ENCODE measurements at places on chromosomes 11 and 22.

- peak; percentile 33 for DNase-seq
Measured at GRCh38 chr22:40024201-40025061, 29.7 kb downstream of the FAM83F start.

- DNase-seq = no peak
Measured at GRCh38 chr11:68569357-68569756, 108.8 kb downstream of the PPP6R3 start.

GRCh38 chr11:30342736-30343166 lies 19.8 kb downstream of the ARL14EP start:
- no peak for DNase-seq

GRCh38 chr22:30603801-30604200 lies 3.2 kb upstream of the TCN2 start:
- no peak for DNase-seq

GRCh38 chr22:39994041-39994565 lies 651 bp upstream of the FAM83F start:
- peak; percentile 15 for DNase-seq

- no peak for DNase-seq
Measured at GRCh38 chr11:134062265-134063123, 6.4 kb upstream of the JAM3 start.

DNA sequence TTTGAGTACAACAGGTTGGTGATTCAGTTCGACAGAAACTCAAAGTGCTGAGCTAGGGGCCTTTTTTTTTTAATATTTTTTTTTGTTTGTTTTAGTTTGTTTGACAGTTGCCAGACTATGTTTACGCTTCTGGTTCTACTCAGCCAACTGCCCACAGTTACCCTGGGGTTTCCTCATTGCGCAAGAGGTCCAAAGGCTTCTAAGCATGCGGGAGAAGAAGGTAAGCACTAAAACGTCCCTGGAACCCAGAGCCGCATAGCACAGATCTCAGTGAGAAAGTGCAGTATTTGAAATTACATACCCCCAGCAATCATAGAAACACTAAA lies 649 bp downstream of the PRRG4 start:
- DNase-seq = no peak

- no peak for DNase-seq
Measured at GRCh38 chr11:116311206-116311605, 461.6 kb downstream of the BUD13 start.

DNA sequence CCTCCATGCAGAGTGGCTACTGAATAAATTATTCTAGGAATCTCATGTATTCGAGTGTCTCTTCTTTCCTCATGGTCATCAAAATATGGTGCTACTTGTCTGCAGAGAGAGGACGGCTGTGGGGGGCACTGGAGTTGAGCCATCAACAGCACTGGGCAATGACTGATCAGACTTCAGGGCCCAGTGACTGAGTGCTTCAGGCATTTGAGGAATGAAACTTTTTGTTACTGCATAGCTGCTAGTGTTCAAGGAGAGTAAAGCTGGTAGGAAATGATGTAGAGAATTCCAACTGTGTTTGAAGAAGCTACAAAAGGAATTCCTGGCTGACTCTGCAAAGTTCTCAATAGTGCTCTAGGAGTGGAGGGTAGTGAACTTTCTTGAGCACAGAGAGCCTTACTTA lies 277.7 kb downstream of the CADM1 start:
- DNase-seq = no peak

DNA sequence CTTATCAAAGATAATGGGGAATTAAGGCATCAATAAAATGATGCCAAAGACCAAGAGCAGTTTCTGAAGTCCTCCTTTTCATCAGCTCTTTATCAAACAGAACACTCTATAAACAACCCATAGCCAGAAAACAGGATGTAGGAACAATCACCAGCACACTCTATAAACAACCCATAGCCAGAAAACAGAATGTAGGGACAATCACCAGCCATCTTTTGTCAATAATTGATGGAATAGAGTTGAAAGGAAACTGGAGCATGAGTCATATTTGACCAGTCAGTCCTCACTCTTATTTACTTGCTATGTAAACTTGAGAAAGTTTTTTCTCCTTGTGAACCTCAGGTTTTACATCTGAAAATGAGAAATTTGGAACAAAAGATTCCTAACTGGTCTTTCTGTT lies 10.0 kb downstream of the MS4A2 start:
- DNase-seq = no peak

GRCh38 chr11:12207384-12208150 lies 97.2 kb downstream of the MICAL2 start:
- DNase-seq = peak; percentile 62

- DNase-seq = no peak
Measured at GRCh38 chr22:19547620-19548019, 23.4 kb upstream of the CLDN5 start.

DNA sequence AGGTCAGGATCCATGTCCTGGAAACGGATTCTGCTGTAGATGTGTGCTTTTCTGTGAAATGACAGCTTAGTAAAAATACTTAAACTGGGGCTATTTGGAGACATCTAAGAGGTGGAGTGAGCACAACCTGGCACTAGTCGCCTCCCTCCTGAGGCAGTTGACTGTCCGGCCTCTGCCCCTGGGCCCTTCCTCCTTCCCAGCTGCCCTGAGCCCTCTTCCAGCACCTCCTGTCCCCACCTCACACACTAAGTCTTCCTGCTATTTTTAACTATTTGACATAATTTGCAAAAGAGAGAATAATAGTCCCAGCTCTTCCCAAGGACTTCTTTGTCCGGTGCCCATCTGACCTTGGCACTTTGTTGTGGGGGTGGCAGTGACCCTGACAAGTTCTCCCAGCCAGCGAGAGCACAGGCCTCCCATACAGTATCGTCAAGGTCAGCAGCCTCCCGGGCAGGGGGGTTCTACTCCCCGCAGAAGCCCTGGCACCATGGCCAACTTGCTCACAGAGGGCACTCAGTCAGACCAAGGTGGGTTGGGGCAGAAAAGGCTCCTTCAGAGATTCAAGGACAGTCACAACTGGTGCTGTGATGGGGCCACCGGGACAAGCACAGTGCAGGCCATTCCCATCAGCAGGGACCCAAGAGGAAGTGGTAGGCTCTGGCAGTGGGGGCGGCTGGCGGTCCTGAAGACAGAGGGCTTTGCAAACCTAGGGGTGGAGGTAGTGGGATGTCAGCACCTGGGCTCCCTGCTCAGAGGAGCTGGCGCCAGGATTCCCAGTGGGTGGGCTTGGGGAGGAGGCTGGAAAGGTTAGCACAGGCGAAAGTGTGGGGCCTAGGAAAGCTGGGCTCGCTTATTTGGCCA lies 5.5 kb upstream of the NEAT1 start:
- DNase-seq = peak; percentile 23

DNA sequence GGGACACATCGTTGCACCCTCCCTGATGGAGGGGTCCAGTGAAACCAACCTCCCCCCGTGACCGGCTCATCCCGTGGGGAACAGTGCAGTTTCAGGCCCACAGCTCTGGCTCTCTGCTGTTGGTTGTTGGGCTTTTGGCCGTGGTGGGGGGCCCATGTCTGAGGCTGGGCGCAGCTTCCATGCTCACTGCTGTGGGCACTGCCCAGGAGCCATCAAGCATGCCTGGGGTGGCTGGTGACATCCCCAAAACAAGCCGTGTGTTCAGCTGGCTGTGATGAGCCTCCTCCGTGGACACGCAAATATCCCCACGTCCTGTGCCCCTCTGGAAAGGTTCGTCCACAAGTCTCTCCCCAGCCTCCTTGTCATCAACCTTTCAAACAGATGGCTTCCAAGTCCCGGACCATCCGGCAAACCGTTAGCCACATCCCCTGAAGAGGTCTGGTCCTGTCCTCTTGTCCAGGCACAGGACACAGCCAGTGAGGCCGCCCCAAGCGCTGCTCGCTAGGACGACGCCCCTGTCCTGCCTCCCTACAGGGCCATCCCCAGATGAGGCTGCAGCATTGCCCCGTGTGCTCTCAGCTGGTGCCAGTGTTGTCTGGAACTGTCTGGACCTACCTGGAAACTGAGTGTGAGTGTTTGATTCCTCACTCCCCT lies 29.4 kb upstream of the BRSK2 start:
- DNase-seq = no peak

GRCh38 chr11:122139595-122139866 lies 23.5 kb upstream of the BLID start:
- DNase-seq = no peak

- no peak for DNase-seq
Measured at GRCh38 chr11:27688076-27688475, 12.2 kb downstream of the BDNF start.

DNA sequence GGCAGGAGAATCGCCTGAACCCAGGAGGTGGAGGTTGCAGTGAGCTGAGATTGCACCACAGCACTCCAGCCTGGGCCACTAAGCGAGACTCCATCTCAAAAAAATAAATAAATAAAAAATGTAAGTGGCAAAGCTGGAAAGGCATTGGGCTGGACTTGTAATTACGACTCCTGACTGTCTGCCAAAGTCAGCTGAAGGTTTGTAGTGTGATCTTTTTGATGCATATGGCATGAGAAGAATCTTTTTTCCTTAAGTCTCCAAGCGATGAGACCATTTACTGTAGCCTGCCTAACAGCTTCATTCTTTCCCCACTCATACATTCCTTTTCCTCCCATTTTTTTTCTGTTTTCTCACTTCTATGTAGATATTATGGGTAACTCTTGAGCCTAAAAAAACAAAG lies 24.8 kb downstream of the CTNND1 start:
- DNase-seq = no peak

DNA sequence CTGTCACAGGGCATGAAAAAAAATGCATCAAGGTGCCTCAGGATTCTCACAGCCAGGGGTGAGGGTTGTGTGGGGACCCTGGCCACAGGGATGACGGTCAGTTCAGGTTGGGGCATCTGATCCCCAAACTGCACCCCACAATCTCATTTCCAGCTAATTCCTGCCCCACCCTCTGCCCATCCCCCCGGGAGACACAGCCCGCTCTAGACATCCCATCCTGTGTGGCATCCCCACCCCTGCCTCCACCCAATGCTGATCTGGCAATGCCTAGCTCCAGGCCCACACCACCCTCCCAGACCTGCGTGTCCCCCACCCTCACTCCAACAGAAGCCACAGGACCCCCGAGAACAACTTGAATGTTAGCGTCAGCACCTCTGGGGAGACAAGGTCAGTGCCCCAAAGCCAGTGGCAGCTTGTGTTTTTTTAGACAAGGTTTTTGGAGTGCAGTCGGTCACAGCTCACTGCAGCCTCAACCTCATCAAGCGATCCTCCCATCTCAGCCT lies 25.3 kb downstream of the TSPAN4 start:
- no peak for DNase-seq

GRCh38 chr11:63608353-63609345 lies 5.6 kb downstream of the PLAAT3 start:
- DNase-seq = no peak

- DNase-seq = no peak
Measured at GRCh38 chr11:127017482-127017881, 16.9 kb upstream of the KIRREL3 start.

DNA sequence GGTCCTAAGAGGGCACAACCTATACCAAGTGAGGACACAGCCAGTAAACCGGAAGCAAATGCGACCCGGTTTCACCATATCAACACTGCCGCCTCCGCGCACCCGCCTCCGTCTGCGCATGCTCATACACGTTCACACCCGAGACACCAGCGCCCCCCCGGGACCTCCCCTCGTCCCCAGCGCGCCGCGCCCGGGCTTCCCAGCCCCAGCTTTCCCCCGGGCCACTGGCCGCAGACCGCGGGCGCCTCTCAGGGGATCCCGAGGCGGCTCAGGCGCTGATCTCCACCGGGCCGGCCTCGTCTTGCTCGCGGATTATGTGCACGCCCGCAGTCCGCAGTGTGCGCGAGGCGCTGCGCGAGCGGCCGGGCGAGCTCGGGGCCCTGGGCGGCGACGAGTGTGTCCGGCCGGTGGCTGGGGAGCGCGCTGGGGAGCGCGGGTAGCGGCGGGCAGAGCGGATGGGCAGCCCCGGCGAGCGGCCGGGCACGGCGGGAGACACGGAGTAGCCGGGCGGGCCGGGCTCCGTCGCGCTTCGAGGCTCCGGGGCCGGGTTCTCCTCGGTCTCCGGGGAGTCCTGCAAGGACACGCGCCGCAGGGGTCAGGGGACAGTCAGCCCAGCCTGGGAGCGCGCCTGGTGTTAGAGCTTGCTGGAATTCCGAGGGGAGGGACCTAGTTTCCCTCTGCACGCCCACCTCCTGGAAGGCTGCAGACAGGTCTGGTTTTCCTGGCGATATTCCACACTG lies 2.0 kb downstream of the HEPN1 start:
- DNase-seq = peak; percentile 61

GRCh38 chr11:115525531-115526006 lies 21.4 kb upstream of the CADM1 start:
- DNase-seq = no peak

DNA sequence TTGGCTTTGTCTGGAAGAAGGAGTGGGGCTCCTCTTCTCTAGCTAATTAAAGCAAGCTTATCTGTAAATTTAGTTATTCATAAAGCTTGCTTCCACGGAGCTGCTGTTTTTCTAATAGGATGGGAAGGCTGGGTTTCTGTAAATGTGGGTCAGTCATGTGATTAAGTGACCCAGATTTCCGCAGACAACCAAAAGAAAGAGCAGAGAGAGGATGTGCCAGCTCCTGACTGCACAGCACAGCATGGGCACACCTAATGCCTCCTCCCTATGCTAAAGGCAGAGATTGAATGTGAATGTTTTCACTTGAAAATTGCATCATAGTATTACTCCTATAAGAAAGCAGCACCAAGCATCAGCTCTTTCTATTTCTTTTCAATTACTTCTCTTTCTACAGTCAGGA lies 160.2 kb downstream of the FAT3 start:
- DNase-seq = no peak

GRCh38 chr11:27111896-27112295 lies 71.3 kb downstream of the BBOX1 start:
- DNase-seq = no peak

GRCh38 chr11:96254087-96254486 lies 88.9 kb downstream of the MAML2 start:
- DNase-seq = peak; percentile 16

- no peak for DNase-seq
Measured at GRCh38 chr11:44709281-44709562, 17.5 kb upstream of the TSPAN18 start.

- no peak for DNase-seq
Measured at GRCh38 chr11:130022799-130023198, 20.2 kb upstream of the PRDM10 start.
